ENCODE measurements at places on chromosomes 3 and 15. TPM values are rescaled to one million over a fixed set of nuclear protein-coding genes. Genes with fewer than 3 reads are reported as not detected.

DNA sequence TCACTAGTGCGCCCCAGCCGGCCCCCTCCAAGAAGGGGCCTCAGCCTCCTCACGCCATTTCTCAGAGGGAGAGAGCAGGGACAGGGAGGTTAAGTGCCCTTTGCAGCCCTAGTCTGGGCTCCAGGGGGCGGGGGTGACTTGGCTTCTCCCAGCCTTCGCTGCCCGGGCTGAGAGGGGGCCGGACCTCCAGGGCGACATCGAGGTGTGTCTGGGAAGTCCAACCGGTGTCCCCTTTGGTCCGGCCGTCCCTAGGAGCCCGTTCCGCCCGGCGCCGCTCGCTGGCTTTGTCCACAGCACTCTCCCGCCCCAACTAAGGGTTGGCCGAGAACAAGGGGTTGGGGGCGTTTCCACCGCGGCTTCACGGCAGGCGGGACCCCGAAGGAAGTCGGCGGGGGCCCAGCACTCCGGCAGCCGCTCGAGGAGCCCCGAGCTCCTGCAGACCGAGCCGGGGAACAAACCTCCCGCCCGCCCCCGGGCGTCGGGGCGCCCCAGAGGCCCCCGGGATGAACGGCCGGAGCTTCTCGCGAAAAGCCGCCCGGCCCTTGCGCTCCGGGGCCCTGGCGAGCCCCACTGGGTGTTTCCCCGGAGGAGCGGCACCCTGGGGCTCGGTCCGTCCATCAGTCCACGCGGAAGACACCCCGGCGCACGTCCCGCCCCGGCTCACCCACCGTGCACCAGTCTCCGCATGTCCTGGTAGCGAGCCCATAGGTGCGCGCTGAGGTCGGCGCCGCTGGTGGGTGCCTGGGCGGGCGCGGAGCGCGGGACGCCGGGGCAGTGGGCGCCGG is 627 bp downstream of the NT5DC2 start:
- peaks cover 20% of the 10 kb centered on the region for H3K4me1 ChIP-seq
- H3K27me3 ChIP-seq = peaks cover 14% of the 10 kb centered on the region

GRCh38 chr3:156681002-156681401 is 6.6 kb downstream of the TIPARP start:
- H3K4me1 ChIP-seq = peaks cover 2% of the 10 kb centered on the region
- no peaks in the 10 kb centered on the region for H3K36me3 ChIP-seq
- DNase-seq = no peak
- H3K27me3 ChIP-seq = no peaks in the 10 kb centered on the region
- H3K4me3 ChIP-seq = no peak overlapping the region

DNA sequence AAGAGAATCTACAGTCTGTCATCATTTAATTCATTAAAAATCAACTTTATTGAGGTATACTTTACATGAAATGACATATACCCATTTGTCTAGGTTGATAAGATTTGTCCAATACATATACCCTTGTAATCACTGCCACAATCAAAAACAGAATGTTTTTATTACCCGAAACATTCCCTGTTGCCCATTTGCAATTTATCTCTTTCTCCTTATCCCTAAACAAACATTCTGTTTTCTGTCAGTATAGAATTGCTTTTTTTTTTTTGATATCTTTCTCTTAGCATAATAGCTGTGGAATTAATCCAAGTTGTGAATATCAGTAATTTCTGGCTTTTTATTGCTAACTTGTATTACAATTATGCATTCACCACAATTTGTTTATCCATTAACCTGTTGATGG is 4.3 kb upstream of the CNTN6 start:
- DNase-seq = no peak
- no peaks in the 10 kb centered on the region for H3K36me3 ChIP-seq
- no peak overlapping the region for H3K4me3 ChIP-seq
- H3K27ac ChIP-seq = no peak overlapping the region
- peaks cover 24% of the 10 kb centered on the region for H3K4me1 ChIP-seq
- no peaks in the 10 kb centered on the region for H3K27me3 ChIP-seq

IRAK2 gene
- total RNA-seq = 0.20 TPM

INAFM2 gene
- 15.9 TPM for total RNA-seq

- peaks cover 2% of the 10 kb centered on the region for H3K27me3 ChIP-seq
- peaks cover 2% of the 10 kb centered on the region for H3K4me1 ChIP-seq
- no peak for DNase-seq
- H3K27ac ChIP-seq = no peak overlapping the region
- H3K36me3 ChIP-seq = no peaks in the 10 kb centered on the region
- H3K4me3 ChIP-seq = no peak overlapping the region
Measured at GRCh38 chr3:195808741-195809290, 2.9 kb downstream of the MUC4 start.

- no peak overlapping the region for H3K27ac ChIP-seq
- no peaks in the 10 kb centered on the region for H3K27me3 ChIP-seq
- no peaks in the 10 kb centered on the region for H3K36me3 ChIP-seq
Measured at GRCh38 chr3:177992993-177993970, 543.0 kb upstream of the KCNMB2 start.

- H3K4me1 ChIP-seq = no peaks in the 10 kb centered on the region
- no peak overlapping the region for H3K27ac ChIP-seq
- no peaks in the 10 kb centered on the region for H3K27me3 ChIP-seq
- H3K4me3 ChIP-seq = no peak overlapping the region
- no peak for DNase-seq
Measured at GRCh38 chr3:76514836-76515235, 525.1 kb upstream of the ROBO2 start.

GRCh38 chr15:66595931-66596545 is 30.2 kb upstream of the LCTL start:
- no peak overlapping the region for H3K4me3 ChIP-seq
- DNase-seq = no peak
- H3K27ac ChIP-seq = no peak overlapping the region
- no peaks in the 10 kb centered on the region for H3K36me3 ChIP-seq
- no peaks in the 10 kb centered on the region for H3K4me1 ChIP-seq

- H3K4me3 ChIP-seq = no peak overlapping the region
- H3K27ac ChIP-seq = no peak overlapping the region
- no peak for DNase-seq
Measured at GRCh38 chr3:136949708-136950107, 8.1 kb upstream of the IL20RB start.

GRCh38 chr3:197364410-197365071 is 66.1 kb upstream of the DLG1 start:
- peaks cover 11% of the 10 kb centered on the region for H3K4me1 ChIP-seq
- DNase-seq = no peak
- peaks cover 23% of the 10 kb centered on the region for H3K36me3 ChIP-seq

- no peak for DNase-seq
- no peaks in the 10 kb centered on the region for H3K27me3 ChIP-seq
- no peak overlapping the region for H3K4me3 ChIP-seq
- H3K27ac ChIP-seq = no peak overlapping the region
- no peaks in the 10 kb centered on the region for H3K4me1 ChIP-seq
- peaks cover 6% of the 10 kb centered on the region for H3K36me3 ChIP-seq
Measured at GRCh38 chr15:89291934-89292438, 42.6 kb downstream of the POLG start.

DNA sequence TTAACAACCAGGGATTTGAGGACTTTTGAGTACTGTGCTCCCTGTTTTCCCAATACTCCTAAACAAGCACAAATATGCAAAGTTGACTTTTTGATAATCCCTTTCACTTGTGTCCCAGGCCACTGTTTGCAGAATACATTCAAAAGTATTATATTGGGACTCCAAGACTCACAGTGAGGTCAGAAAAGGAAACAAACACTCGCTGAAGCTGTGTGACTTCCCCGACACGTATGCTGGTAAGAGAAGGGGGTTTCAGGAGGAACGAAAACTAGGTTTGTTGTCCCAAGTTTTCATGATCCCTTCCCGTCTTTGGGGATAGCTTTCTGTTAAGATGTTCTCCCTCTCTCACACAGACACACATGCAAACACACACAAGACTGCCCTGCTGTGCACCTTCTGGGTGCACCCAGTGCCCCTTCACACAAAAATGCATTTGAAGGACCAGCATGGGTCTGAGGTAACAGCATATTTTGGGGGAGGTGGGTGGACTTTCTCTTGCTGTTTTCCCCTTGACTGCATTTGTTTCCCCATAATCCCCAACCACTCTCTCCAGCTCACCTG is 225.2 kb upstream of the PRICKLE2 start:
- peaks cover 12% of the 10 kb centered on the region for H3K4me1 ChIP-seq
- H3K27me3 ChIP-seq = no peaks in the 10 kb centered on the region
- H3K36me3 ChIP-seq = no peaks in the 10 kb centered on the region

TARS3 gene
- 40.1 TPM for total RNA-seq

MORC1 gene
- not detected for total RNA-seq

DNA sequence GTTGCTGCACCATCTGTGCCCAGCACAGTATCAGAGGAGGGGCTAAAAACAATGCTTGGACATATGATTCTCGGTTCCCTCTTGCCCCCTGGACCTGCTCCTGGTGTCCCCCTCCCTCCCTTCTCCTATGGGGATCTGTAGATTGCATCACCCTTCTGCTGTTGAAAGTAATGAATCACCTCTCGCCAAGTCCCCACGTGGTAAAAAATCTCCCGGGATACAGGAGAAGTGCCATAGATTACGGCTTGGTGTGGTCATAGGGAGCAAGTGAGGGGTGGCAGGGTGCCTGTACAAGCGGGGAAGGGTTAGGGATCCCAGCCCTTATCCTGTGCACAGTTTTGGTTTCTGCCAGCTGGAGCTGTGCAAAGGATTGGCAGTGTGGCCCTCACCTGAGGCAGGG is 37.7 kb downstream of the AMOTL2 start:
- H3K36me3 ChIP-seq = peaks cover 8% of the 10 kb centered on the region
- H3K27me3 ChIP-seq = peaks cover 13% of the 10 kb centered on the region
- DNase-seq = no peak
- peaks cover 6% of the 10 kb centered on the region for H3K4me1 ChIP-seq
- H3K4me3 ChIP-seq = no peak overlapping the region

CX3CR1 gene
- total RNA-seq = not detected

GRCh38 chr3:16205156-16205870 is 30.8 kb downstream of the GALNT15 start:
- H3K27me3 ChIP-seq = no peaks in the 10 kb centered on the region
- no peak overlapping the region for H3K27ac ChIP-seq
- H3K4me3 ChIP-seq = no peak overlapping the region
- peaks cover 6% of the 10 kb centered on the region for H3K4me1 ChIP-seq
- DNase-seq = no peak
- no peaks in the 10 kb centered on the region for H3K36me3 ChIP-seq

- no peak for DNase-seq
- H3K36me3 ChIP-seq = no peaks in the 10 kb centered on the region
- peaks cover 16% of the 10 kb centered on the region for H3K4me1 ChIP-seq
Measured at GRCh38 chr3:86175593-86176444, 815.1 kb downstream of the VGLL3 start.

SYNM gene
- total RNA-seq = 4.8 TPM

- no peaks in the 10 kb centered on the region for H3K36me3 ChIP-seq
- H3K27me3 ChIP-seq = no peaks in the 10 kb centered on the region
- H3K27ac ChIP-seq = no peak overlapping the region
- no peak for DNase-seq
Measured at GRCh38 chr3:172107403-172107802, 68.0 kb downstream of the FNDC3B start.

SCG3 gene
- 219 TPM for total RNA-seq

GRCh38 chr3:66423791-66424190 is 77.0 kb downstream of the LRIG1 start:
- H3K4me3 ChIP-seq = no peak overlapping the region
- DNase-seq = no peak
- H3K27ac ChIP-seq = no peak overlapping the region
- H3K36me3 ChIP-seq = peaks cover 29% of the 10 kb centered on the region
- H3K4me1 ChIP-seq = peaks cover 26% of the 10 kb centered on the region

DNA sequence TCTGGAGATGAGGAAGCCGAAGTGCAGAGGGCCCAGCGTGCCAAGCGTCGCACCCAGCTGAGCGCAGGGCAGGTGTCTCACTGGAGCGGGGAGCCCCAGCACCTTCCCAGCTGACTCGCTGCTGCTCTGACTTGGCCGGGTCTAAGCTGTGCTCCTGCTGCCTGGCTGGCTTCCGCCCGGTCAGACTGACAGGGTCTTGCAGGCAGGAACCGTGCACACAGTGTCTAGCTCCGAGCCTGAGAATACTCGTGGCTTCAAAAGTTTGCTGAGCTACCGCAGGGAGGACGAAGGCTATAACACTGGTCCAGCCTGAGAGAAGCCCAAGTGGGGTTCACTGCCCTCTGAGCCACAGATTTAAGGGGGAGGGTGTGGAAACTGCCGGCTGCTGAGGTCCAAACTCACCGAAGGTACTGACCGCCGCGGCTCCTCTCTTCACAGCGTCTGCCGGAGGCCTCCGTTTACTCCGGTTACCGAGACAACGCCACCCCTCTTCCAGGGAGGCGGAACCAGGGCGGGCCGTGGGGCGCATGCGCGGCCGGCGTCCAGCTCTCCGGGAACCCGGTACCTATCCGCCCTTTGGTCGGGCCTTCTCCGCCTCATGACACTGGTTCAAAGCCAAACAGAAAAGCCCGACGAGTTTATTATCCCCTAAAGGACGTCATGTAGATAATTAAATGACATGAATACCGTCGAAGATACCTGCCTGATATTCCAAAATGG is at the start of gene CFAP44:
Gene CFAP44 (minus strand): TSS at position 443 of the 720 bp plus-strand sequence. CDS start 7,829 bp downstream, outside the sequence.
- no peaks in the 10 kb centered on the region for H3K27me3 ChIP-seq
- DNase-seq = peak; percentile 85
- H3K36me3 ChIP-seq = no peaks in the 10 kb centered on the region

DNA sequence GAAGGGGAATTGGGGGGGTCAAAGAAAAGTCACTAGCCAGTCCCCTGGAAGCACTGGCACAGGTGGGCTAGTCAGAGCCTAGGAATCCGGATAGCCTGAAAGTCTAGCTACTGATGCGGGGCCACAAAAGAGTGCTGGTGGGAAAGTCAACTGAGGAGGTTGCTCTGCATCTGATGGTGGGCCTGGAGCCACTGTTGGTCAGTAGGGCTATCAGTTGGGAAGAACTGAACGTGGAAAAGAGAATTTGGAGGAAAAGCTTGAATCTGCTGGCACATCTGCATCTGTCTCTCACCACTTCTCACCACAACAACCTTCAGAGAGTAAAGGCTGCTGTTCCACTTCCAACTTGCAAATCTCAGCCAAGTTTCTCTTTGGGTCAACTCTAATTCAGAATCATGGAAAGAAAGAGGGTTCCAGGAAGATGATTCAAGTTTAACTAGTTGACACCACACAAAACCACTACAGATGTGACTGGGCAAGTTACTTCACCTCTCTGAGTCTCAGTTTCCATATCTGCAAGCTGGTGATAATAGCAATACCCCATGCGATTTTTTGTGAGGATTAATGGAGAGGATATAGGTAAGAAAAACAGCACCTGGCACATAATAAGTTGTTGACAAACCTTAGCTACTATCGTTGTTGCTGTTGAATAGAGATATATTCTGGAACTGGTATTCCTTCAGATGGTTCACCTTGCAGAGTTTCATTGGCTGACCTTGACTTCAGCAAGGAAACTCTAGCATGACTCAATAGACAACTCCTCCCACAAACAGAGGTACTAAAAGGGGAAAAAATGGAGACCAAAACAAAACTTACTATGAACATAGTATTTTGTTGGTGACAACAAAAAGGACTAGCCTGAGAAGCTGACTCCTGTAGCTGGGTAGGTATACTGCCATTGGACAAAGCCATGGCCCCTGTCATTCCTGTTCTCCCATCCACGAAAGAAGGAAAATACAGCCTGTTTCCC is 280.2 kb upstream of the STT3B start:
- no peaks in the 10 kb centered on the region for H3K27me3 ChIP-seq
- DNase-seq = no peak
- no peak overlapping the region for H3K27ac ChIP-seq

CADM2 gene
- 233 TPM for total RNA-seq

RYR3 gene
- 7.4 TPM for total RNA-seq

- H3K27ac ChIP-seq = no peak overlapping the region
- peaks cover 5% of the 10 kb centered on the region for H3K36me3 ChIP-seq
- no peaks in the 10 kb centered on the region for H3K4me1 ChIP-seq
- H3K27me3 ChIP-seq = peaks cover 4% of the 10 kb centered on the region
Measured at GRCh38 chr15:66670175-66670574, 31.9 kb upstream of the SMAD6 start.

Data from glutamatergic neuron (in vitro differentiated cells).